ENCODE measurements at places on chromosomes 2 and 18.

DNA sequence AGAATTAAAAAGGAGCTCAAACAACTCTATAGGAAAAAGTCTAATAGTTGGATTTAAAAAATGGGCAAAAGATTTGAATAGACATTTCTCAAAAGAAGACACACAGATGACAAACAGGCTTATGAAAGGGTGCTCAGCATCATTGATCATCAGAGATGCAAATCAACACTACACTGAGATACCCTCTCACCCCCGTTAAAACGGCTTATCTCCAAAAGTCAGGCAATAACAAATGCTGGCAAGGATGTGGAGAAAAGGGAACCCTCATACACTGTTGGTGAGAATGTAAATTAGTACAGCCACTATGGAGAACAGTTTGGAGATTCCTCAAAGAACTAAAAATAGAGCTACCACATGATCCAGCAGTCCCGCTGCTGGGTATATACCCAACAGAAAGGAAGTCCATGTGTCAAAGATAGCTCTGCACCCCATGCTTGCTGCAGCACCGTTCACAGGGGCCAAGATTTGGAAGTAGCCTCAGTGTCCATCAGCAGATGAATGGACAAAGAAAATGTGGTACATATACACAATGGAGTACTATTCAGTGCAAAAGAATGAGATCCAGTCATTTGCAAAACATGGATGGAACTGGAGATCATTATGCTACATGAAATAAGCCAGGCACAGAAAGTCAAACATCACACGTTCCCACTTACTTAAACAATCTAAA is 46.7 kb upstream of the B3GNT7 start:
- DNase-seq, result no peak

DNA sequence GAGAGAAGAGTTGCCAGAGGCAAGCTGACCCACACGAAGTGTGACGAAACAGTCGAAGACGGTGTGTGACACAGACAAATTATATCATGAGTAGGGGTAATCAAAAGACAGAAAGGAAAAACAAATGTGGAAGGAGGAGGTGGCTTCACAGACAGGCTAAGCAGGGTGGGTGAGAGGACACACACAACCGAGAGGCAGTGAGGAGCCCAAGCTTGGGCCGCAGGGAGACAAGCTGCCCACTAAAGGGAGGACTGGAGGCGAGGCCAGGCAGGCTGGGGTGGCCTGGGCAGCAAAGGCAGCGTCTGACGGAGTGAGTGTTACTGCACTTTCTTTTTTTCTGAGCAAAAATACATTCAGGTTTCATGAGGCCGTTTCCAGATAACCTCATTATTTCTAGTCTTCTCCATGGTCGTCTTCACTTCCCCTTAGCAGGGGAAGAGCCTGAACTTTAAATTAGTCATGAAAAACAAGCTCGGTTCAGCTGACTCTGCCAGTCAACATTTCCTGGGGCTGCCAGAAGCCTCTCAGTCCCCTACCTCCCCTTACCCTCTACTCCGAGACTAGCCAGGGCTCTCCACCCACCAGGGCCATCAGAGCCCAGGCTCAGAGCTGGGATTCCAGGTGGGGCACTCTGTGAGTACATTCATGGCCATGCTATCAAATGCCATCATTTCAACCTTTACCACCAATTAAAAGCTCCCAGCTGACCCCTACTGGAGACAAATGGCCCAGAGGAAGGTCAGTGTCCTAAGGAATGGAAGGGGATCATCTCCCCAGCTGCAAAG is 13.8 kb upstream of the ZFP36L2 start:
- no peak for DNase-seq

GRCh38 chr2:5720426-5720825 is 28.2 kb downstream of the SOX11 start:
- DNase-seq, result no peak

DNA sequence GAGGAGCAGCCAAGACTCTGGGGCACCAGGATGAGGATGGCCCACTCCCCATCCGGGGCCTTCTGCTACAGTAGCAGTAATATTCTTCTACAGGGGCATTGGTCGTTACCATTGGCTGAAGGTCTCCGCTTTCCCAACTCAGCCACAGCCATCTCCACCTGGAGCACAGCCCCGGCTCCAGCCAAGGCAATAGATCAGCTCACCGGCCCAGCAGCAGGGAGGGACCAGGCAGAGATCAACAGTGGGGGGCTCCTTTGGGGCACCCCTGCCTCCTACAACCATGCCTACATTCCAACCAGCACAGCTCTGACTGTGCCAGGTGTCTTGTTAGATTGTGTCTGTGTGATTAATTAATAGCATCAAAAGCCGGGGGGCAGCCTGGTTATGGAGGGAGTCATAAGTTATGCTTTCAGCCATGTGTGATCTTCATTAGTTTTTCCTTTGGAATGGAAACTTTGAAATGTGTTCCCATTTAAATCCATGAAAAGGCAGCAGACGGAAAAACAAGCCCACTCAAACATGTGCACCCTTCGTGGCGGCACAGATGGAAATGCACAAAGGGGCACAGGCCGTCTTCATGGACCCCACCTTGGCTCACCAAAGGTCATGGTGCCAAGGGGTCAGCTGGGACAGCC is 68.6 kb upstream of the BZW1 start:
- no peak for DNase-seq

GRCh38 chr2:126999106-126999756 is 100.5 kb downstream of the TEX51 start:
- no peak for DNase-seq

GRCh38 chr2:12296915-12297314 is 419.8 kb upstream of the TRIB2 start:
- no peak for DNase-seq

DNA sequence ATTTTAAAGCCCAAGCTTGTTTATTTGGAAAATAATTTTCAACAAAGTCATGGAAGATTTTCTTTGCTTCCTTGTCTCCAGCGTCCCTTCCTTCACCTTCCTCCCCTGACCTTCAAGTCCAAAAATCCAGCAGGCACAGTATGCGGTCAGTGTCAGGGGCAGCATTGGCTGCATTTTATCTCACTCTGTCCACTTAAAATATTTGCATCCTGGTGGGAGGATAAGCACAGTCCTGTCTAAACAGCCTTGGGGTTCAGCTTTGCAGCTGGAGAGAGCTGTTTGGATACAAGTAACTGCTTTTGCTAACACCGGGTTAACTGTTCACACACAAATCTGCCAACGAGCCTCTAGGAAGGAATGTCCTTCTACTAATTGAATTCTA is 318.1 kb downstream of the PDE11A start:
- no peak for DNase-seq

DNA sequence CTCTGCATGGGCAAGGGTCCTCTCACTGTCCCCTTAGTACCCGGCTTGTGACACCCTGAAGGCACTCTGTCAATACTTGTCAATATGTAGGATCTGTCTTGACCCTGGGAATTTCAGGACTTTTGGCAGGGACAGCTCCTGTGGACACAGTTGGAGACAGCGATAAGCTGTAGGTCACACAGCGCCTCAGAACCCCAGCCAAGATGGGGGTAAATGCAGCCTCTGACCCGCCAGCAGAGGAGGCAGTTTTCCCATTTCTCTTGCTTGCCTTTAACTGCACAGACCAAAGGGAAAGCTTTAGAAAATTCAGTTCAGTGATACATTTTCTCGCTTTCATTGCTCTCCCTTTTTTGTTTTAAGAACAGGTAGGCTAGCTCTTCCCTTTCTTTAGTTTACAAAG is 54.8 kb upstream of the KLHL29 start:
- DNase-seq, result no peak

GRCh38 chr18:53153281-53153680 is 813.3 kb downstream of the DCC start:
- no peak for DNase-seq

DNA sequence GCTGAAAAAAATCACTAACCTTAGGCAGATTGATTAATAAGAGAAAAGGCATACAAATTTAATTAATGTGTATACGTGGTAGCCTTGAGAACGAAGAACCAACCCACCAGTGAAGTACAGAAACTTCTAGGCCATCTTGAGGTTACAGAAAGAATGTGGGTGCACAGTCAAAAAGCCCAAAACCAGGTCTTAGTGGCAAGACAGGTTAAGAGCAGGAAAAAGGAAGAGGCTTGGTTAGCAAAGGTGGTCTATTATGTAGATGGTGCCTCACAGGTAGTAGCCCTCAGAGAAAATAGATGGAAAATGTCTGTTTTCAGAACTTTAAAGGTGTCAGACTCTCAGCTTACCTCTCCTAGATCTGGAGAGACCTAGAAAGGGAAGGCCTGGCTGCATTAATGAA is 22.0 kb upstream of the SLC35G4 start:
- DNase-seq, result no peak

DNA sequence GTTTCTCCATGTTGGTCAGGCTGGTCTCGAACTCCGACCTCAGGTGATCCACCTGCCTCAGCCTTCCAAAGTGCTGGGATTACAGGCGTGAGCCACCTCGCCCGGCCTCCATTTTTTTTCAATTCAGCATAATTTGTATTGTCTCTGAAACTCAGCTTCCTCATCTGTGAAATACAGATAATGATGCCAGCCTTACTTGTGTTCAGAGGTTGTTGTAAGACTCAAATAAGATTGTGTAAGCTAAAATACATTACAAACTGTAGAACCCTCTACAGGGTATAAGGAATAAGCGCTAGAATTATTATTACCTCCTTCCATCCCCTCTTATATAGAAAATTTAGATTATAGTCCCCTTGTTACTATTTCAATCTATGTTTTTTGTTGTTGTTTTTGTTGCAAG is 24.8 kb upstream of the STARD7 start:
- no peak for DNase-seq

- no peak for DNase-seq
Observed at GRCh38 chr2:205759257-205759656, 77.0 kb downstream of the NRP2 start.

DNA sequence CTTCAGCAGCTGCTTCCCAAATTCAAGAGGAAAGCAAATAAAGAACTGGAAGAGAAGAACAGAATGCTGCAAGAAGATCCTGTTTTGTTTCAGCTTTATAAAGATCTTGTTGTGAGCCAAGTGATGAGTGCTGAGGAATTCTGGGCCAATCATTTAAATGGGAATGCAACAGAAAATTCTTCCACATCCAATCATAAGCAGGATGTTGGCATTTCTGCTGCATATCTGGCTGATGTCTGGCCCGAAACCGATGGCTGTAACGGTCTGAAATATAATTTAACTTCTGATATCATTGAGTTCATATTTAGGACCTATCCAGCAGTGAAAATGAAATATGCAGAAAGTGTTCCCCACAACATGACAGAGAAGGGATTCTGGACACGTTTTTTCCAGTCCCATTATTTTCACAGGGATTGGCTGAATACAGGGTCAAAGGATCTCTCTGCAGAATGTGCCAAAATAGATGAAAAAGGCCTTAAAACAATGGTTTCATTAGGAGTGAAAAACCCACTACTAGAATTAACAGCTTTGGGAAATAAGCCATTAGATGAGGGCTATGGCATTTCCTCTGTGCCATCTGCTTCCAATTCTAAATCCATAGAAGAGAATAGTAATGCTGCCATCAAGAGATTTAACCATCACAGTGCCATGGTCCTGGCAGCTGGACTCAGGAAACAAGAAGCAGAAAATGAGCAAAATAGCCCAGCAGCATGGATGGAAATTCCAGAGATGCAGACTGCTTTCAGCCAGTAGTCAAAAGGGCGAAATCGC is 175.6 kb downstream of the MC4R start:
- no peak for DNase-seq

GRCh38 chr2:72883356-72883962 is 3.7 kb upstream of the SPR start:
- no peak for DNase-seq

- no peak for DNase-seq
Observed at GRCh38 chr2:226544596-226545210, 254.9 kb downstream of the IRS1 start.

- DNase-seq, result no peak
Observed at GRCh38 chr2:178275600-178275999, 81.3 kb downstream of the OSBPL6 start.

- DNase-seq, result no peak
Observed at GRCh38 chr2:169670215-169670651, 24.0 kb downstream of the CFAP210 start.

- DNase-seq, result no peak
Observed at GRCh38 chr2:111071600-111072171, 49.0 kb upstream of the BCL2L11 start.

- no peak for DNase-seq
Observed at GRCh38 chr2:53475321-53475720, 292.3 kb upstream of the CHAC2 start.

- DNase-seq, result no peak
Observed at GRCh38 chr2:241417626-241418025, 61.5 kb downstream of the FARP2 start.

DNA sequence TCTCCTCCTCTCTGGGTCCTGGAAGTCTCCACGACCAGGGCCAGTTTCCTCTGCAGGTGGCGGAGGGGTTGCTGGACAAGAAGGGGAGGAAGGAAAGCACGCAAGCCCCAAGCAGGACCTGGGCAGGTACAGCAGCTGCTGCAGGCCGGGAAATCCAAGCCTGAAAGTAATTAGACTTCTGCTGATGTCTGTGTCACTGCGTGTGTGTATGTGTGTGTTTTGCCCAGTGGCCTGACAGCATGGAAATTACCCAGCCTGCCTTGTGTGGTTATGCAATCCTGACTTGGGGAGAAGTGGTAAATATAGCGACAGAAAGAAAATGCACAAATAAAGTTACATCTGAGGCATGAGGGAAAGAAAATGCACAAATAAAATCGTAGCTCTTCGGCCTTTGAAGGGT is 121.8 kb upstream of the ZBTB14 start:
- DNase-seq, result no peak

DNA sequence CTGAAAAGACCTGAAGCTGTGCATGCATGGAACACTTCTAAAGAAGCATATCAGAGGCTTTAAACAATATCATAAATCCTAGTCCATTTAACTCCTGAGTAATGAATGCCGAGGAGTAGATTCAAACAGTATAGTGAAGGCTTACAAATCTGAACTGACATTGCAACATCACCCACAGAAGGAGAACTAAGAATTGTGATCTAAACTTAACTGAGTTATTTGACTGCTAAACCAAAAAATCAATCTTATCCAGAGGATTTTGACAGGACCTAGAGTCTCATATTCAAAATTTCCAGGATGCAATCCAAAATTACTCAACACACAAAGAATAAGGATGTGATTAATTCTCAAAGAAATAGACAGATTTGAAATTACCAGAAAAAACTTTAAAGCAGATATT is 181.0 kb downstream of the SLC39A10 start:
- DNase-seq, result no peak

DNA sequence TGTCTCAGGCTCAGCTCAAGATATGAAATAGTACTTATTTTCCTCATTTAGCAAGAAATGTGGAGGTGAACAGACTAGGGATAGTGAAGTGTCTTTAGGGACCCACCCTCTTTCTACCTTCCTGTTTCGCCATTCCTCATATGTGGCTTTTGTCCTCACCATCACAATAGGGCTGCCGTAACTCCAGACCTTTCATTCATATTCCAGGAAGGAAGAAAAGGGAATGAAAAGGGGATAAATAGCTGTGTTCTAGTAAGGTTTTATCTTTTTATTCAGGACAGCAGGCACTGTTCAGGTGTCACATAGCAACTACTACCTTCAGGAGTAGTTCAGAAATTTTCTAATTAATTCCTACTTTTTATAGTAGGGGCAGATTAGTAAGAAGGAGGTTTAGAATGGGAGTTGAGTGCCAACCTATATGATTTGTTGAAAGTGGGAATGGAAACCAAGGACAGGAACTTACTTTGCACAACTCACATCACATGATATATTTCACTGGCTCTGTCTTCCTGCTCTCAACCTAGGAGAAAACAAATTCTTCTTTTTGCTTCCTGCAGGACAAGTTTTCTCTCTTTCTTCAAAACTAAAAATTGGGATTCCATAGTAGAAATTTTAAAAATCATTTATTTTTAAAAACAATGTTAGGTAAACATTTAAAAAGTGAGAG is 36.0 kb upstream of the HDAC4 start:
- no peak for DNase-seq
